ENCODE measurements at places on chromosomes 7 and 10.

- no peak for DNase-seq
Observed at GRCh38 chr10:34275626-34276130, 539.4 kb downstream of the PARD3 start.

- DNase-seq = no peak
Observed at GRCh38 chr7:33781167-33781566, 124.2 kb upstream of the BMPER start.

DNA sequence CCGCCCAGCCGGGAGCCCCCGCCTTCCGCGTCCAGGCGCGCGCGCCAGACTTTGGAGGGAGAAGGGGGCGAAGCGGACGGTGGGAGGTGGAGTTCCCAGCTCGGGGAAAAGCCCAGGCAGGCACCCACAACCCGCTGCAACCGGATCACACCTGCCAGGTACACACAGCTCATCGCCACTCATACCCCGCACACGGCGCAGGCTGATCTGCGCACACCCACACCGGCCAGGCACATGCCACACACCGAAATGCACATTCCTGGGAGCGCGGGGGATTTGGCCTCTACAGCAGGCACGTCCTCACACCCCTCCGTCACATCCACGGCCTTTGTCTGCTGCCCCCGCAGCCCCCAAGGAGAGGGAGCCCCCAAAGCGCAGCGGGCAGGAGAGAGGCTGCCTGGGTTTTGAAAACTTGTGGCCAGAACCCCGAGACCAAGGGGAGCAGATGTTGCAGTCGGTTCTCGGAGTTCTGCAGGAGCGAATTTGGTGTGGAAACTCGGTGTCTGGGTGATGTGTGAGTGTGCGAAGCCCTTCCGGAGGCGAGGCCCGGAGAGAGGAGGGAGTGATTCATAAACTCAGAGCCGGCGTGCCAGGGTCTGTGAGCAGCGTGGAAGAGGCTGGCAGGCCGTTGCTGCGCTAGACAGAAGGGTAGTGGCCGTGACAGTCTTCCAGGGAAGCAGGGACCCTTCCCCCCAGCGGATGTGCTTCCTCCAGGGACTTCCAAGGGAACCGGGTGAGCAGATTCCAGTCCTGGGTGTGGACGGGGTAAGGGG lies 734 bp downstream of the CHST3 start:
- DNase-seq = peak; percentile 76

- DNase-seq = no peak
Observed at GRCh38 chr10:113007821-113008220, 57.8 kb downstream of the TCF7L2 start.

- DNase-seq = no peak
Observed at GRCh38 chr7:151279868-151280267, 31.4 kb upstream of the SMARCD3 start.

DNA sequence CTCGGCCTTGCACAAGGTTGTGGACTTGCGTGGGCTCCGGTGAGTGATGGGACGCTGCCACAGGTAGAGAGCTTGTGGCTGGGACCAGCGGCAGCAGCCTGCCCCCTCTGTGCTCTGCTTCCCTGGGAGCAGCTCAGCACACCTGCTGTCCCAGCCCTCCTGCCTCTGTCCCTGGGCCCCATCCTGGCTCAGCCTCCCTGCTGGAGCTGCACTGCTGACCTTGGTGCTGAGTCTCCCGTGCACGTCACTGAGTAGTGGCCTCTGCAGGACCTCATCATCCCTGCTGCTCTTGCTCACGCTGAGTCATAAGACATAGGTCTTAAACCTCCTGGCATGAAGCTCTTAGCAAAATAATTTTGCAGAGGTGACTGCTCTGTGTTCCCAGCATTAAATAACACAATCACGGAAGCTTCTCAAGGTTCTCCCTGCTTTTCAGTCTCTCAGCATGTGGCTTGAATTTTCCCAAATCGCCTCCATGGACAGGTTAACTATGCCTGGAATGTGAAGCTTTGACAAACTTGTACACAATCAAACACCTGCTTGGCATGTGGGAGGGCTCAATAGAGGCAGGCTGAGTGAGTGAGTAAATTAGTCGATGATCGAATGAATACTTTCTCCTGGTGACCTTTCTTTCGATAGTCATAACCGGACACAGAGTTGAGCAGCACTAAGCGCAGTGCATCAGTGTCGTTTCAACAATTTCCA lies 63.8 kb upstream of the NPS start:
- DNase-seq = no peak

DNA sequence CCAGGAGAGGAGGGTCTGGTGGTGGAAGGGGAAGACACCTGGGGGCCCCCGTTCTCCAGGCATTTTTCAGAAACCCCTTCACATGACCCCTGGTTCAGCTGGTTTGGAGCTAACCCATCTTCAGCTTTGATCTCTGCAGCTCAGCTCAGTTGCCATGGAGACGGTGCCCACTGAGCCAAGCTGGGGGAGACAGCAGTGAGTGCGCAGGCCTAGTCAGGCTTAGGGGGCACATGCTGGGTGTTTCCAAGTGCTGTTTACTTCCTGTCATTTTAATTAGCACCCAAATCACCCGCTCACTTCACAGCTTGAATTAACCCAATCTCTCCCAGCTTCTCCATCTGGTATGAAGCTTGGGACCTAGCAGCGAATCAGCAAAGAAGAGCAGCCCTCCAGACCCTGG lies 9.0 kb downstream of the SPOCK2 start:
- DNase-seq = no peak

- DNase-seq = no peak
Observed at GRCh38 chr7:19376538-19376937, 231.3 kb upstream of the FERD3L start.

Data from thyroid gland (tissue), 4 donors.